ENCODE measurements at places on chromosomes 3 and 15.

DNA sequence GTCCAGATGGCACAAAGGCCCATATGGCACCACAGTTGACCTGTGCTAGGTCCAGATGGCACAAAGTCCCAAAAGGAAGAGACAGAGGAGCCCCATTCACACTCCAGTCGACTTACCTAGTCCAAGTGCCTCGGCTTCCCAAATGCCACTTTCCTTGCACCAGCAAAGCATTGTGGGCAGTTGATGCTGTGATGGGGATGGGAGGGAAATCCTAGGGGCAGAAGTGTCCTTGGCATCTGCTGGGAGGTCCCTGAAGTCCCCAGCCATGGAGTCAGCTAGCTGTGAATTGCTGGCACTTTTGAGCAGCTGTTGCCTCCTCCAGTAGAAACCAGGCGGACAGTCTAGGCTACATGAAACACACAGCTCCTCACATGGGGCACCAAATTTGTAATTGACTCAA, 60.3 kb upstream of the SIAH2 start:
- DNase-seq = no peak

GRCh38 chr15:70560617-70561328, 202.6 kb downstream of the UACA start:
- DNase-seq = no peak

DNA sequence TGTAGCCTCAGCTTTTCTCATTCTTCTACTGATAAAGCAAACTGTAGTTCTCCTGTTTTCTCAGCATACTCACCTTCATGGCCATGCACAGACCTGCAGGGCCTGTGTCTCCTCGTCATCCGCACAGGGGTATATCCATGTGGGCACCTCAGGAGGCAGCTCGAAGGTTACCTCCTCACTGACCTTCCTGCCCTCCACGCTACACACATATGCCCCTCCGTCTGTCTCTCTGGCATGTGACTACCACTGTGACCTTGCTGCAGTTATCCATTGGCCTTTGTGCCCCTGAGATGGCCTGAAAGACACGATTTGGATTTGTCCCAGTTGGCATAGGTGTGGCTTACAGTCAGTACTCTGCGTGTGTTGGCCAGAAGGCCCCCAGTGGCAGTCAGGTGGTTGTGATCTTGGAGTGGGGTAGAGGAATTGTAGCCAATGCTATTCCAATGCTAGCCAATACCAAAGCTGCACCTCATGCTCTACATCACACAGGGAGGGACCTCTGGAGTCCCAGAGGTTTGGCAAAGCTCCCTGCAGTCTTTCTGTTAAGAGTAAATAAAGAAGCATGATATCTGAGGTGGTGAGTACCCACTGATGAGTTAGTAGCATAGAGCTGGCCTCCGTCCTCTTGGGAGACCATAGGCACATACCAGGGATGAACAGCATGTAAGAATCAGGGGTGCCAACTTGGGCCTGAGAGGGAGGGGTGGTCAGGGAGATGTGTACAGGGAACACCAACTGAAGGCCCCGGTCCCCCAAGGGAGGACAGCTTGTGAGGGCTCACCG, 143.4 kb downstream of the EEFSEC start:
- DNase-seq = no peak

DNA sequence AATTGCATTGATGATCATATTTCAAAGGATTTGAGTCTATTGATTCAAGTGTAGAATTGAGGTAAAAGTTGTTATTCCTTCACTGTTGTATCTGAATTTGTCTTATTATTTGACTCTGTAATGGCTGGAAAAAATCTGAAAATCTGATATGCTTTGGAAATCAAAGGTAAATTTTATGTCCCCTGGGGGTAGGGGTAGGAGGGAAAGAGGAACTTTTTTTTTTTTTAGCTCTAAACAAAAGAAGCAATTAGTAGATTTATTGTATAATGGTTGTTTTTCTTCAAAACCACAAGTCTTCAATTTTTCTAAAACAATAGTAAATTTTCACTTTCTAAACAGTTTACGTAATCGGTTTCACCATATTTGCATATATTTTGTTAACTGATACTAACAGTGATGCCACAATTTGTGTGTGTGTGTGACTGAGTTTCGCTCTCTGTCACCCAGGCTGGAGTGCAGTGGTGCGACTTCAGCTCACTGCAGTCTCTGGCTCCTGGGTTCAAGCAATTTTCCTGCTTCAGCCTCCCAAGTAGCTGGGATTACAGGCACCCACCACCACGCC, 91.7 kb upstream of the GOLGA6L4 start:
- DNase-seq = no peak

DNA sequence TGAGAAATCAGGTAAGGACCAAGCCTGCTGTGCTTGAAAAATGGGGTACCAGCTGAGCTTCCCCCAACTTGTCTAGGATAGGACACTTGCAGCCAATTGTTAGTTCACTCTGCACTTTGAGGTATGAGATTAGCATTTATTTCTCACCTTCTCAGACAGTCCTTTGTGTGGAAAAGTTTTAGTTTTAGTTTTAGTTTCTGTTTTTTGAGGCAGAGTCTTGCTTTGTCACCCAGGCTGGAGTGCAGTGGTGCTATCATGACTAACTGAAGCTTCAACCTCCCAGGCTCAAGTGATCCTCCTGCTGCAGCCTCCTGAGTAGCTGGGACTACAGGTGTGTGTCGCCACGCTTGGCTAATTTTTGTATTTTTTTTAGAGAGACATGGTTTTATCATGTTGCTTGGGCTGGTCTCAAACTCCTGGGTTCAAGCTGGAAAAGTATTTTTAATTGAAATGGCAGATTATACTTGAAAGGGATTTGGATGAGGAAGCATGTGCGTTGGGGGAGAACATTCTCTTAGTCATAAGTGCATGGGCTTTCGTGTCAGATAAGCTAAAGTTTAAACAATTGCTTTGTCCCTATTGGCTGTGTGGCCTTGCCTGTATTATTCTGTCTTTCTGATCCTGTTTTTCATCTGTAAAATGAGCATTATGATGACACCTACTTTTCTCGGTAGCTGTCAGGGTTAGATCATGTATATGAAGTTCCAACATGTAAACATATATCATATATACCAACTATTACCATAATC, 25.2 kb upstream of the CCK start:
- DNase-seq = no peak

DNA sequence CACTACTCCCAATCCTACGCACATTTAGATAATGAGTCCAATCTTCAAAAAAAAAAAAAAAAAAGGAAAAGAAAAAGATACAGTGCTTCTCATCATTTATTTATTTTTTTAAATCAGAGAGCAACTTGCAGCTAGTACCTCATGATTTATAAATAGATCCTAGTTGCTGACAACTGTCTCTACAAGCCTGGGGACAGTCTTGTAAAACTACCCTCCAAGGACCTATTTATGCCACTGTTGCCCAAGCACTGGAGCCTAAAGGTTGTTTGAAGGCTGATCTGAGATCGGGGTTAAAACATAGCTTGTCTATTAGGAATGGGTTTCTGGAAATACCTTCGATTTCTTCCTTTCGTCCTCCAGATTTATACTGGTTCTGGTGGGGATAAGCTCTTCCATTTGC, 14.7 kb downstream of the GABRR3 start:
- DNase-seq = no peak

DNA sequence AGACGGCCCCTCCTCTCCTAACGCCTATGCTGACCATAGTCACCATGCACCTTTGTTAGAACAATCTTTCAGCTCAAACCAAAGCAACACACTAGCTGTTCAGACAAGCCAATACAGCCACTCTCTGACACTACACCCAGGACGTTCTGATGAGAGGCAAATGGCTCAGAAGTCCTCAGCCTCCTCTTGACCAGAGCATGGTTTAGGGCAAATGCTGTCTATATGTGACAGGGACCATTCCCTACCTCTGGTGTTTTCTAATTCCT, 264.8 kb upstream of the HES1 start:
- no peak for DNase-seq

GRCh38 chr15:32060706-32061105, 30.4 kb downstream of the CHRNA7 start:
- no peak for DNase-seq

- no peak for DNase-seq
Measured at GRCh38 chr15:42375941-42376340, 16.6 kb downstream of the CAPN3 start.

GRCh38 chr3:190224863-190225692, 97.2 kb downstream of the CLDN1 start:
- peak; percentile 42 for DNase-seq

- DNase-seq = peak; percentile 49
Measured at GRCh38 chr3:23991683-23992628, 46.9 kb downstream of the NR1D2 start.

DNA sequence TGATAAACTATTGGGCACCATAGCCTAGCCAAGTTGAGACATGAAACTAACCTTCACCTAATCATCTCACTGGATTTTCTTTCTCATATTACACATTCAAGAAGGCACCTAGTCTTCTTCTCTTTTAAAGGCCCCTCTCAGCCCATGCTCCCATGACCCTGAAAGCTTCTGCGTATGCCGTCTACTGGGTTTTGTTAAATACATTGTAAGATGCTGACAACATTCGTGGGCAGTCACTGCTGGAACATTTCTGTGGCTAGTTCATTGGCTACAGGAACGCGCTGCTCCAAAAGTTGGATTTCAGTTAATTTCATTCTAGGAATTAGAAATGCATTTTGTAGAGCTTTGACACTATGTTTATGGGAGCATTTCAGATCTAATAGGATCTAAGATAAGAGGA, 52.3 kb upstream of the CHD2 start:
- DNase-seq = no peak

GRCh38 chr15:59153466-59153865, 48.5 kb downstream of the CCNB2 start:
- DNase-seq = no peak

DNA sequence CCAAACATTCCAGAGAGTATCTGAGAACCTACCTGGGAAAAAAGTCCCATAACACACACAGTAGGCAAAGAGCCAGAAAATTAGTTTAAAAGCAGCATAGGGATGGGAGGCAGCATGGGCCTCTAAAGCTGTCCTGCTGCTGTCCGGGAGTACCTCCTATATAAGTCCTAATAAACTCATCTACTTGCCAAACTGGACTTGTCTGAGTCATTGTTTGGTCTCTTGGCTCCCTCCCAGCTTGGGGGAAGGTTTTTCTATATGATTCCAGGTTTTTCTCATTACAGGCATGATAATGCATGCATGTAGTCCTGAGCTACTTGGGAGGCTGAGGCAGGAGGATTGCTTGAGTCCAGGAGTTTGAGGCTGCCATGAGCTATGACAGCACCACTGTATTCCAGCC, 17.5 kb upstream of the HACD2 start:
- DNase-seq = peak; percentile 82

- DNase-seq = no peak
Measured at GRCh38 chr15:83290236-83290635, 5.8 kb upstream of the BNC1 start.

DNA sequence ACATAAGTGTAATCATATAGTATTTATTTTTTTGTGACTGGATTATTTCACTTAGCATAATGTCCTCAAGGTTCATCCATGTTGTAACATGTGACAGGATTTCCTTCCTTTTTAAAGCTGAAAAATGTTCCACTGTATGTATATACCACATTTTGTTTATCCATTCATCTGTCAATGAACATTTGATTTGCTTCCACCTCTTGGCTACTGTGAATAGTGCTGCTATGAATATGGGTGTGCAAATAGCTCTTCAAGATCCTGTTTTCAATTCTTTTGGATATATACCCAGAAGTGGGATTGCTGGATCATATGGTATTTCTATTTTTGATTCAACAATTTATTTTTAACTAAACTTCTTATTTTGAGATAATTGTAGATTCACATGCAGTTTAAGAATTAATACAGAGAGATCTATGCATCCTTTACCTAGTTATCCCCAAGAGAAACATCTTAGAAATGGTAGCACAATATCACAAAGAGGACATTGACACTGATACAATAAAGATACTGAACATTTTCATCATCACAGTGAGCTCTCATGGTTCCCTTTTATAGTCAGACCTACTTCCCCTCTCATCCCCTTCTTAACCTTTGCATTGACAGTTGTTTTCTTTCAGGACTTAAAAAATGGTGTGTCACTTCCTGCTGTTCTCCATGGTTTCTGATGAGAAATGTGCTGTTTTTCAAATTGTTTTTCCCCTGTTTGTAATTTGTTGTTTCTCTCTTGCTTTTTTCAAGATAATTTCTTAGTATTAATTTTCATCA, 90.1 kb downstream of the SATB1 start:
- peak; percentile 4 for DNase-seq

GRCh38 chr3:118931996-118932395, 102.7 kb downstream of the IGSF11 start:
- no peak for DNase-seq

- no peak for DNase-seq
Measured at GRCh38 chr15:49179433-49180190, 9.6 kb downstream of the GALK2 start.

DNA sequence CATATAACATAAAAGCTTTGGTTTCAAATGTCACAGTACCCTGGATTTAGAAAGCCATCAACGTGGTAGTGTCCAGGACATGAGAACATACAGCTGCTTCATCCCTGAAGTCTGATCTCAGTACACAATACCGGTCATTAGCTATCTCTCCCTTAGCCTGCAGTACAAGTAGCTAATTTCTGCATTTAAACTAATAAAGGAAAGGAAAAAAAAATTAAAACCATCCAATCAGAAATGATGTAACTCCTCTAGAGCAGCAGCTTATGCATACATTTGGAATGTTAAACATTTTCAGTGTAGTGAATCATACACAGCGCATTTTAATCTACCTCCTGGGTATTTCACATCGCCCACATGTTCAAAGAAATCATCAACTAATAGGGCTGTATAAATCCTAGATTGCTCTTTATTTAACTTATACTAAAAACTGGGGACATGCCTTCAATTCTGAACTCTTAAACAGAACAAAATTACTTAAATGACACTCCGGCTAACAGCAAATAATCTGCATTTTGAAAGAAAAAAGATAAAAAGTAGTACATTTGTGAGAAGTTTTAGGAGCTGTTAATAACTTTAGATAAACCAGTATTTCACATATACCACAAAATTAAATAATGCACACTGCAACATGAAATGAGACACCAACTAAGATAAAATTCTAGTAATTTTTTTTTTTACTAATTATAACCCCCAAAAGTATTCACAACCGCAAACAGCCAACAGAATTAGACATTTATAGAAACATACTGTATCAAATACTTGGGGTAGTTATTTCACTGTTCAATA, 3.7 kb downstream of the IGF2BP2 start:
- DNase-seq = peak; percentile 95

- no peak for DNase-seq
Measured at GRCh38 chr15:75761446-75762356, 49.1 kb upstream of the CSPG4 start.

DNA sequence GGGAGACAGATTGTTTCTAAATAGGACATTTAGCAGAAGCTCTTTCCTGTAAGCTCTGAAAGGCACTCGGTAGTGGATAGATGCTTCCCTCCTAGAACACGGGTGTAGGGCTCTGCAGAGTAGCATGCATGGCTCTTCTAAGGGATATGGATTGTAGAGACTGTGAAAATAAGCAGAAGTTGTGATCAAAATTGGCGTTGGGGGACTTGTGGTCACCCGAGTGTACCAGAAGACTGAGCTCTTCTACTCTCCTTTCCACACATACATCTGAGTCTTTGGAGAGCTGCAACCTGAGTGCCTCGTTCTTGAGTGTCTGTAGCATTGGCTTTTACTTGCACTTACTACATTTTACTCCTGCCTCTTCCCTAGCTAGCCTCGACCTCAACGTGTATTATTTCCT, 197.7 kb downstream of the LPP start:
- DNase-seq = no peak

All from HCEC 1CT (cell line).